ENCODE measurements at places on chromosomes 13 and 19.

DNA sequence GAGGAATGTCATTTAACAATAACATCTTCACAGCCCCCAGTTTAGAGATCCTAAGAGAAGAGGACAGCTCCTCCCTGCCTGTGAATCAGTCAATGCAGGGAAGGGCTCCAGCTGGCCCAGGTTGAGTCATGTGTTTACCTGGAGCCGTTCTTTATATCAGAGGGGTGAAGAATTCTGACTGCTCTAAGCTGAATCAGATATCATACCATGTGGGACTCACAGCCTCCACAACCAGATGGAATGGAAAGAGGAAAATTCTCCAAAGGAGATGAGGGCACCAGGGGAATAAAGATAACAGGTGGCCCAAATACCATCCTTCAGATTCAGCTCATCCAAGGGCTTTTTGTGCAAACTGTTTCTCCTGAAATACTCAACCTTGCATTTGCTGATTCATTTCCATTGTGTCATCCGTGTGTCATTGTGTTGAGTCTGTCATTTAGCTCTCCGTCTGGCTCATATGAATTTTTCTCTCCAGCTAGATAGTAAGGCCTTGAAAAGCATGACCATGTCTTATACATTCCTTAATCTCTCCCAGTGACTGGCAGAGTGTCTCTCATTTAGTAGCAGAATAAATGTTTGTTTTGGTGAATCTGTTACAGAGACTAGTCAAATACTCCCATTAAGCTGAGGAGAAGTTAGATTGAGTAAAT, 217.9 kb downstream of the RFC3 start:
- DNase-seq: no peak

GRCh38 chr13:78631077-78631476, 27.7 kb upstream of the POU4F1 start:
- DNase-seq: no peak

DNA sequence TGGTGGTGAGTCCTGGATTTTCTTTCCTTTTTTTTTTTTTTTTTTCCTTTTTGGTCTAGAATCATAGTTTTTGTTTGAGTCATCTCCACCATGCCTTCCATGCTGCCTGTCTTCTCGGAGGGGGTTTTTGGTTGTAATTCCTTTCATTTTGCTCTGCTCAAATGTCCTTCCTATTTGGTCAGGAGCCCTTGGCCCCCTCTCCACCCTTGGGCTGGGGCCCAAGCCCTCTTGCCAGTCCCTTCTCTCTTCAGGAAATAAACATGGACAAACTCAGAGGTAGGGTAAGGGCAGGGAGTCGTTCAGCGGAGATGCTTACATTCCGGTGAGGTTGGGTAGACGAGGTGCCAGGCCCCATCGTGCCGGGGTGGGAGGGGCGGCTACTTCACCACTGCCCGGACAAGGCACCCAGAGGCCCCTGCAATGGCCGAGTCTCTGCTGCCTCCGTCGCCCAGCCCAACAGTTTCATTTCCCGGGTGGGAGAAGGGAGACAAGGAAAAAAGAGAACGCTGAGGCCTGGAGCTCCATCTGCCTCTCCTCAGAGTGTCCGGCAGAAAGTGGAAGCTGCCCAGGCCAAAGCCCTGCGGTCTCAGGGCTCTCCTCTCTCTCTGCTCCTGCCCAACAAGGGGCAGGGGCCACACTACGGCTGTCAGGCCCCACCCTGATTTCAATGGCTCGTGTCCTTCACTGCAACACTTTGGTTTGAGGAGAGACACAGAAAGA, 12.7 kb downstream of the ZNF574 start:
- no peak for DNase-seq

GRCh38 chr19:38850436-38850975, 720 bp upstream of the HNRNPL start:
- DNase-seq: peak; percentile 99

GRCh38 chr13:93220073-93220472, 6.5 kb upstream of the GPC6 start:
- DNase-seq: no peak

DNA sequence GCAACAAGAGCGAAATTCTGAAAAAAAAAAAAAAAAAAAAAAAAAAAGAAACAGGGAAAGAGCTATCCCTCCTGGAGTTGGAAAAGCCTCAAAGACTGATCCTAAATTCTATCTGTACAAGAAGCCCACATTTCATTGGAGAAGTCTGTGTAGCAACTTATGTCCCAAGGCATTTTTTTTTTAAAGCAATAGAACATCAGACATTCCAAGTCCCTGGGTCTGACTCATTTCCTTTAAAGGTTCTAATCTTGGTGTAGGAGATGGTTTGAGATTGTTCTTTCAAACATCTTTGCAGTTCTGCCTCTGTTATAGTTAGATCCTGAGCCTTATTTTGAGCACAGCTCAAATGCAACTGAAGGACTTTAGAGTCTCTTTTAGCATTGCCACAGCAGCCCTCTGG, 706.5 kb upstream of the MIR17HG start:
- no peak for DNase-seq

GRCh38 chr19:55686311-55687050, 11.5 kb downstream of the EPN1 start:
- DNase-seq: no peak

GRCh38 chr19:390386-391206, 18.4 kb downstream of the C2CD4C start:
- DNase-seq: no peak

DNA sequence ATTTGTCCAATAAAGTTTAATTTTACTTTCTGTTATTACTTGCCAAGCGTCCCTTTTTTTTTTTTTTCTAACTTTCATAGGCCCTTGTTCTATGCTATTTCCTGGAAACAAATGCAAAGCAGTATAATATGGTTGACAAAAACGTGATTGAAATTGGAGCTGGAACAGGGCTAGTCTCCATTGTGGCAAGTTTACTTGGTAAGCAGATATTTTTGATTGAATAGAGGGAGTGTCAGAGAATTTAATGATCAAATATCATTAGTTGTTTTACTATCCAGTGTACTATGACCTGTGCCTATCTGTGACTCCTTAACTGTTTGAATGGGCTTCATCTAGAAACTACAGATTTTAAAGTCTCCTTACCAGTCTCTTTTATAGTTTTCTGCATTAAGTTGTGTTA, 46.7 kb downstream of the ERCC5 start:
- no peak for DNase-seq

- DNase-seq: no peak
These were observed 233.5 kb downstream of the ITGBL1 start for GRCh38 chr13:101686003-101686402.

DNA sequence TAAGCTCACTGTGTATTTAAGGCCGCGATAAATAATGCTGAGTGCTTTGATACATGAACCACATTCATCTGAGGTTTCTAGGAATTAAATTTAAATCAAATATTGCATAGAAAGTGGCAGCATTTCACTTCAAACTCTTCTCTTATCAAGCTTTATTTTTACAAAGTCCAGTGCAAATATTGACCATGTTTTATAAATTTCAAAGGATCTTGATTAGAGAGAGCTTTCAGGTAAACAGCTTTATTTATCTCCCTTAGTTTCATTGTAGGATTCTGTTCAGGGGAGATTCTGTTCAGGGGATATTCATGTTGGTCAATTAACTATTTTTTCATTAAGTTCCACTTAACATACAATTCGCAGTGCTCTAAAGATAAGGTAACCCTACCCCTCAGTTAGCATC, 249.7 kb upstream of the IRS2 start:
- DNase-seq: no peak

GRCh38 chr13:66565279-66565678, 664.9 kb downstream of the PCDH9 start:
- no peak for DNase-seq

- DNase-seq: no peak
These were observed 6.7 kb downstream of the LONP1 start for GRCh38 chr19:5713228-5713627.

GRCh38 chr19:4640247-4641000, 1.1 kb downstream of the TNFAIP8L1 start:
- DNase-seq: no peak

GRCh38 chr13:90690458-90691080, 656.9 kb upstream of the MIR17HG start:
- DNase-seq: no peak

- peak; percentile 27 for DNase-seq
These were observed 4.7 kb downstream of the MAB21L1 start for GRCh38 chr13:35471706-35472322.

DNA sequence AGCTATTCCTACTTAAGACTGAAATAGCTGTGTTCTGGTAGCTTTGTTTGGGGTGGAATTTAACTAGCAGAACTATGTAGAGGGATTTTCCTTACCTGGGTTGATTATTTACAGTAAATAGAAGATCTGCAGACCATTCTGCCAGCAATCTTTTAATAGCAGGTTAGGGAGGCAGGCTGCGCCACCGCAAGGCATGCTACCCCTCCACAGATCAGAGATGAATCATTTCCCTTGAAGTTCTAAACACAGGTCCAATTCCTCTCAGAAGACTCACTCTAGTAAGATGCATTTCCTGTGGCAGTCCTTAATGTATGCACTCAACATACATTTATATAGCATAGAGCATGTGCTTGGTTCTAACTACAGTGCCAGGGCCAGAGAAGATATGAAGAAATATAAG, 109.0 kb downstream of the TNFRSF19 start:
- no peak for DNase-seq

- no peak for DNase-seq
These were observed 24.6 kb upstream of the ATP1A3 start for GRCh38 chr19:42018503-42019193.

DNA sequence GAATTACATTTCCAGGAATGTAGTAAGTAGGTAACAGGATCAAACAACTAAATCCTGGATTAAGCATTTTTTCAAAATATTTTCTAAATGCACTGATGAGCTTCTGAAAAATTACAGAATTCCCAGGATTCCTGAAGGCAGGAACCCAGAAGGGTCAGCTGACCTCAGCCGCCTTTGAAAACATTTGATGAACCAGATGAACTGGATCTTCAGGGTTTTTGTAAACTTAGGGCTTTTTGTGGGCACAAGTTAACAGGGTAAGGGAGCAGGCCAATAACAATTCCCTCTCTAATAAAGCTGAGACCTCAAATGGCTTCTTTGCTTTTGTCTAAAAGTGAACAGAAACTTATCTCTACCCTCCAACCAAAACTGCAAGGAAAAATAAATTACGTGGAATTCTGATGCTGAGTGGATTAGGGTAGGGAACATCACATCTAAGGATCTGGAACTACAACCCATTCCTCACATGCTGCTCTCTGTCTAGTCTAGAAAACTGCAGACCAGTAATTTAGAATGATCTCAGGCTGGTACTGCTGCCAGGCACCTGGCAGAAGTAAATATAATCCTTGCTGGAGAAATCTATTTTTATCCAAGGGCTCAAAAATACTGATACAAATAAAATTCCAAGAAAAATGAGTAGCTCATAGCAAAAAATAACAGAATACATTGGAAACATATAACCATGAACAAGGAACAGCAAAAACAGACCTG, 48.2 kb upstream of the N4BP2L1 start:
- DNase-seq: no peak

DNA sequence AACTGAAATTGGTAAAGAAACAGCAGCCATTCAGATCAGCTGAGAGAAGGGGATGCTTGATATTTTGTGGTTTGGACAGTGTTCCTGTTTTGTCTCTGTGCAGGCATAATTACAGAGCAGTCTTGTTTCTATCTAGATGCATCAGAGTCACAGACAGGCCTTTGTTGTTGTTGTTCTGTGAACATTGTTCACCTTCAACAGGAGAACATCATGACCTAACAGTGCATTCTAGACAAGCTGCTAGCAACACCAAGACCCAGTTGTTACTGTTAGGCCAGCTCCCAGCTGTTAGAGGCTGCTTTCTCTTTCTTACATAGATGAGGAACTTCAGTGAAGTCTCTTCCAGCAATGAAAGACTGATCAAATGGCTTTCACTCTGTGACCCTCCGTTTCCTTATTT, 8.5 kb upstream of the LSR start:
- no peak for DNase-seq

DNA sequence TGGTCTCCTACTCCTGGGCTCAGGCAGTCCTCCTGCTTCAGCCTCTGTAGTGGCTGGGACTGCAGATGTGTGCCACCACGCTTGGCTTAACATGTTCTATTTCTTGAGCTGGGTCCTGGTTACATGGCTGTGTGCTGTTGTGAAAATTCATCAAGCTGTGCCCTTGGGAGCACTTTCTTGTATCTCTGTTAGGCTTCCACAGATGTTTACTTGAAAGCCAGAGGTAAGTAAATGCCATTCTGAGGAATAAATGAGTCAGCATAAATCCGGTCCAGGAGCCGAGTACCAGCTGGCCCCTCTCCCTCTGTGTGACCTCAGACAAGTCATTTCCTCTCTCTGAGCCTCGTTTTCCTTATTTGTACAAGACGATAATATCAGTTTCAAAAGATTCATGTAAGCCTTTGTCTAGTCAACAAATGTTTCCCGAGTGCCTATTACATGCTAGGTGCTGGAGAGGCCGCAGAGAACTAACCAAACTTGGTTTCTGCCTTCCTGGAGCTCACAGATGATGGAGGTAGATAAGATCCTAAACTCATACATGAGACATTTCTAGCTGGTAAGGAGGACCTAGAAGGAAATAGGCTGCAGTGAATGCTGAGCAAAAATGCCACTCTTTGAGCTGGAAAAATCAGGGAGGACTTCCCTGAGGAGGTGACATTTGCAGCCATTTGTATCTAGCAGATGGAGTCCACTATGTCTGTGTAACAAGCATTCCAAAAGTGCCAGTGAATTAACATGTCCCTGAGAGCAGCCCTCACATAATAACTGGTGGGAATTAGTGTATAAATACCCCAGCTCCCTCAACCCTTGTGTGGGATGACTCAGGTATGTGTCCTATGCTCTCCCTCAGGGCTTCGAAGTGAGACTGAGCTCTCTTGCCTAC, 2.7 kb upstream of the RASAL3 start:
- no peak for DNase-seq

DNA sequence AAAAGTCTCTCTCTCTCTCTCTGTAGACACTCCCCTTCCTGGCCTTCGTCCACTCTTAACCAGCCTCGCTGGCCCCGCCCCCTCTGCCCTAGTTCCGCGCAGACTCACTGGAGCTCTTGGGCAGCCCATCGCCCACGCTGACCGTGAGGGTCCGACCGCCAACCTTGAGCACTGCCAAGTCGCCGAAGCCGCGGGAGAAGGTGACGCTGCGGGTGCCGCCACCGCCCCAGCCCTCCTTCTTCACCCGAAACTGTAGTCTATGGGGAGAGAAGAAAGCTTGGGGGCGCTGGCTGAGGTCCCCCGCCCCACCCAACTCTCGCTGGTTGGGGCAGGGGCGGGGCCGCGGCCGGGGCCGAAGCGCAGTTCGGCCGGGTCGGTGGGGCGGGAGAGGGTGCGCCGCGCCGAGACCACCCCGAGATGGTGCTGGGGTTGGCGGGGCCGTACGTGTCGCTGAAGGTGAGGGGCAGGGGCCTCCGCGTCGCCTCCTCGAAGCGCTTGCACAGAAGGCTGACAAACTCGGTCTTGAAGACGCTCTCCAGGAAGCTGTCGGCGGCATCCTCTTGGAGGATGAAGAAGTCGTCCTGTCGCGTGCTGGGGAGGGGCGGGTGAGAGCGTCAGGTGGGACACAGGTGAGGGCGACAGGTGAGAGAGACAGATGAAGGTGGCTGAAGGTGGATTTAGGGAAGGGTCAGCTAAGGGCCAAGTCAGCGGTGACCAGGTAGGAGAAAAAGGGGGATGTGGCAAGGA, 12.6 kb upstream of the ZNF414 start:
- DNase-seq: peak; percentile 95
